CD8-positive, alpha-beta memory T cell (primary cell): ENCODE measurements at places on chromosomes 5 and 9. TPM values are rescaled to one million over a fixed set of nuclear protein-coding genes. Genes with fewer than 3 reads are reported as not detected.

Gene CLIC3
- 4.1 TPM for total RNA-seq

Gene SH3PXD2B
- total RNA-seq, result 0.15 TPM

DNA sequence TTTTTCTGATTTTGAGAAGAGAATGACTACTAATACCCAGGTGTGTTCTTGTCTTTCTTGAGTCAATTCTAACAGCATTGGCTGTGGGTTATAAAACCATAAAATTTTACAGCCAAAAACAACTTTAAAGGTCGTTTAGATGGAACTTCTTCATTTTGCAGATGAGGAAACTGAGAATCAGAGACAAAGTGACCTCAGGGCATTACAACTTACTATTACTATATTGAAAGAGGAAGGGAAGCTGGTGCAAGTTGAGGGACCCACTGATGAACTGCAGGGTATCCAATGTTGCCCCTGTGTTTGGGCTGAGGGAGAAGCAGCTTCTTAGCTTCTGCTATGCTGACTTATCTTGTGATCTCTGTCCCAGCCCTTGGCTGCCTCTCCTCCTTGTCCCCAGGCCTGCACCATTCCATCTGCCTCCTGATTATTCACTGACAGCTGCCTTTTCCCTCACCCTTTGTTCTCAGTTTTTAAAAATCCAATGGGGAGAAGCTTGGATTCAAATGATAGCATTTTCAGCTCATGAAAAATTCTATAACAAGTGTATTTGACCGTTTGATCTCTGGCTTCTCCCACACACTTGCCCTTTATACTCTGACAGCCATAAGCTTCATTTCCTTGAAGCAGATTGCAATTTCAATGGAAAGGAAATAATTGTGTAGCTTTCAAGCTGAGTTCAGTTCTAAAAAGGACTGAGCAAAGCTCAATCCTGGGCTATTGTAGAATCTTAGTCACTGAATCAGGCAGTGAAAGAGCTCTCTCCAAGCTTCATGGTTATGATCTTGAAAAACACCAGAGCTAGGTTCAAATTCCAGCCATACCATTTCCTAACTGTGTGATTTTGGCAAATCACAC is 68.5 kb downstream of the TMC1 start:
- H3K4me3 ChIP-seq, result no peak overlapping the region
- DNase-seq, result no peak
- no peak overlapping the region for H3K27ac ChIP-seq
- no peaks in the 10 kb centered on the region for H3K36me3 ChIP-seq

Gene CDKN2A
- 3.9 TPM for total RNA-seq

DNA sequence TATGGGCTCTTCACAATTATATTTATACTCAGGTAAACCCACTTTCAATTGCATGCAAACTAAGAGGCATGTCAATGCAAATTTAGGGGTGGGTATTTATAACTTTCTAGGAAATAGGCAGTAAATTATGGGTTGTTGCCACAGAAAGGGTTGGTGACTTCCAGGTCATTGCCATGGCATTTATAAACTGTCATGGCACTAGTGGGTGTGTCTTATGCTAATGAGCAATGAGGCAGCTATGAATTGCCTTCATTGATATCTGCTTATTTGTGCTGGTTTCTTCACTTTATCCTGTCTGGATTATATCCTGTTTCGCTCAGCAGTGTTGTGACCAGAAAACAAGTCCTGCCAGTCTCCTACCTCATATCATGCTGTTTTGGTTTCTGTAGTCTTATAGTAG is 597.3 kb upstream of the DAB2 start:
- H3K27me3 ChIP-seq, result no peaks in the 10 kb centered on the region
- no peak overlapping the region for H3K4me3 ChIP-seq
- no peaks in the 10 kb centered on the region for H3K4me1 ChIP-seq

Gene SPINK6
- not detected for total RNA-seq

DNA sequence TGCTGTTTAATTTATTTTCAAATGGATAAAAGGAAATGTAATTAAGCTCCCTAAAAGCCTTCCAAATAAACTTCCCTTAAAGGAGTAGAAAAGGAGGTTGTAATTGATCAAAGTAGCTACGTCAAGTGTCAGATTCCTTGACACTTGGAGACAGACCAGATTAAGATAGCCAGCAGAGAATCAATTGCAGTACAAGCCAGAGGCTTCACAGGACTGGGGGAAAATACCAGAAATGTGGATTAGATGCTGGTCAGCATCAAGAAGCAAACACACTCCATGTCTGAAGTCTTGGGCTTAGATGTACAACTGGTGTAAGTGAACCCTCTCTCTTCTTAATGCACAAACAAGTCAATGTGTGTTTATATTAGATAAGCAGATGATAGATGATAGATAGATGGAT is 184.9 kb upstream of the TAS2R1 start:
- no peak overlapping the region for H3K4me3 ChIP-seq
- H3K27me3 ChIP-seq, result no peaks in the 10 kb centered on the region
- H3K36me3 ChIP-seq, result no peaks in the 10 kb centered on the region
- H3K4me1 ChIP-seq, result no peaks in the 10 kb centered on the region

DNA sequence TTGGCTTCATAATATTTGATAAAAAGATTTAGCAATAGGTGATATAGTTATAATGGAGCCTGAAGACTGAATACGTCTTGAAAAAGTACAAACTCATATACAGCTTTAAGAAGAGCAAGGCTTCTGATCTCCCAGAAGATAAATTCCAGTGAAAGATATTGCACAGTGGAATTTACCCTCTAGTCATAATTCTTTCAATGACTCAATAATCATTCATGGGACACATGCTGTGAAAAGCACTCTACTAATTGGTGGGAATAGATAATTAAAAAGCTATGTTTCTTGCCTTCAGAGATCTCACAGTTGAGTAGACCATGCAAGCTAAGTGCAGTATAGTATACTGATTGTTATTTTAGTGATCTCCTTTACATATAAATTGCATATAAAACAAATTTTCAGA is 538.6 kb upstream of the CYLC2 start:
- H3K4me1 ChIP-seq, result no peaks in the 10 kb centered on the region
- H3K27ac ChIP-seq, result no peak overlapping the region
- no peak for DNase-seq
- no peak overlapping the region for H3K4me3 ChIP-seq
- H3K27me3 ChIP-seq, result no peaks in the 10 kb centered on the region
- H3K36me3 ChIP-seq, result no peaks in the 10 kb centered on the region

Gene BNC2
- total RNA-seq, result 0.18 TPM

- H3K36me3 ChIP-seq, result no peaks in the 10 kb centered on the region
- H3K4me1 ChIP-seq, result peaks cover 27% of the 10 kb centered on the region
- H3K27ac ChIP-seq, result peak overlapping the region; percentile 63
These were observed 16.2 kb downstream of the OR2V2 start for GRCh38 chr5:181163487-181164075.

GRCh38 chr9:89873801-89874200 is 269.0 kb downstream of the GADD45G start:
- no peaks in the 10 kb centered on the region for H3K36me3 ChIP-seq
- no peak for DNase-seq
- no peak overlapping the region for H3K27ac ChIP-seq

- H3K27me3 ChIP-seq, result no peaks in the 10 kb centered on the region
- peaks cover 14% of the 10 kb centered on the region for H3K36me3 ChIP-seq
- no peak overlapping the region for H3K27ac ChIP-seq
- DNase-seq, result no peak
- H3K4me3 ChIP-seq, result no peak overlapping the region
- H3K4me1 ChIP-seq, result no peaks in the 10 kb centered on the region
These were observed 53.8 kb downstream of the RAD23B start for GRCh38 chr9:107336718-107337360.

GRCh38 chr9:2967766-2968165 is 123.9 kb upstream of the PUM3 start:
- no peaks in the 10 kb centered on the region for H3K4me1 ChIP-seq
- H3K27ac ChIP-seq, result no peak overlapping the region
- H3K36me3 ChIP-seq, result no peaks in the 10 kb centered on the region
- no peak for DNase-seq
- H3K27me3 ChIP-seq, result no peaks in the 10 kb centered on the region

DNA sequence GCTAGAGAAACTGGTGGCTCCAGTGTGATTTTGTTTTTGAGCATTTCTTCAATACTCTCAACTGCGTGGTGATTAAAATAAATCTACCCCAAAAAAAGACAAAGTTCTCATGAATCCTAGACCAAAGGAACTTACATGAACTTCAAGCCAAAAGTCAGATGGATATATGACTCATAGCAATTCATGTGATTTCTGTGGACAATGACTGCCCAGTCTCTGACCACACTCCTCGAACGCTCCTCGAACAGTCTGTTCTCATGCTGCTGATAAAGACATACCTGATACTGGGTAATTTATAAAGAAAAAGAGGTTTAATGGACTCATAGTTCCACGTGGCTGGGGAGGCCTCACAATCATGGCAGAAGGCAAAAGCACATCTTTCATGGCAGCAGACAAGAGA is 46.4 kb upstream of the CEP78 start:
- H3K27ac ChIP-seq, result no peak overlapping the region
- H3K4me3 ChIP-seq, result no peak overlapping the region
- no peaks in the 10 kb centered on the region for H3K36me3 ChIP-seq
- H3K4me1 ChIP-seq, result no peaks in the 10 kb centered on the region
- no peak for DNase-seq

GRCh38 chr9:1173211-1173610 is 123.1 kb downstream of the DMRT2 start:
- no peaks in the 10 kb centered on the region for H3K4me1 ChIP-seq
- no peak overlapping the region for H3K4me3 ChIP-seq
- no peaks in the 10 kb centered on the region for H3K36me3 ChIP-seq
- H3K27me3 ChIP-seq, result no peaks in the 10 kb centered on the region
- no peak for DNase-seq

Gene GFPT2
- 1.7 TPM for total RNA-seq

Gene CSF2
- total RNA-seq, result 393 TPM

Gene SLC45A2
- total RNA-seq, result not detected

Gene FCHO2
- 3.9 TPM for total RNA-seq

DNA sequence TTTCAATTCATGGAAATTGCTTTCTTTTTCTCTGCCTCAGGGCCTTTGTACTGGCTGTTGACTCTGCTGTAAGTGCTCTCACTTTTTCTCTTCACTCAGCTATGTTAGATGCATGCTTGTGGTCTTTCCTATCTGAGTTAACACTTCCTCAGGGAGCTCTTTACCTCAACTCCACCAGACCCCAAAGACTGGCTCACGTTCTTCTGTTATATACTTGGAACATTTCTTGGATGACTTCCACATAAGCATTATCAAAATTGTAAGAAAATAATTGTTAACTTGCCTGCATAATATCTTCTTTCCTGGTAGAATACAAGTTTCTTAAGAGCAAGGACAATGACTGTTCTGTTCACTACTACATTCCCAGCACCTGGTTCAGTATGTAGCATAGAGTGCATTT is 455.9 kb downstream of the EBF1 start:
- no peaks in the 10 kb centered on the region for H3K4me1 ChIP-seq
- H3K36me3 ChIP-seq, result no peaks in the 10 kb centered on the region
- no peaks in the 10 kb centered on the region for H3K27me3 ChIP-seq
- no peak overlapping the region for H3K27ac ChIP-seq

Gene FAXDC2
- not detected for total RNA-seq

GRCh38 chr9:32665101-32665500 is 29.6 kb upstream of the TAF1L start:
- no peaks in the 10 kb centered on the region for H3K36me3 ChIP-seq
- no peak for DNase-seq
- H3K4me1 ChIP-seq, result no peaks in the 10 kb centered on the region
- H3K27me3 ChIP-seq, result no peaks in the 10 kb centered on the region

GRCh38 chr9:95770653-95771131 is 104.8 kb upstream of the ERCC6L2 start:
- no peaks in the 10 kb centered on the region for H3K36me3 ChIP-seq
- H3K27me3 ChIP-seq, result peaks cover 16% of the 10 kb centered on the region
- no peaks in the 10 kb centered on the region for H3K4me1 ChIP-seq
- H3K4me3 ChIP-seq, result no peak overlapping the region
- no peak overlapping the region for H3K27ac ChIP-seq
- no peak for DNase-seq

DNA sequence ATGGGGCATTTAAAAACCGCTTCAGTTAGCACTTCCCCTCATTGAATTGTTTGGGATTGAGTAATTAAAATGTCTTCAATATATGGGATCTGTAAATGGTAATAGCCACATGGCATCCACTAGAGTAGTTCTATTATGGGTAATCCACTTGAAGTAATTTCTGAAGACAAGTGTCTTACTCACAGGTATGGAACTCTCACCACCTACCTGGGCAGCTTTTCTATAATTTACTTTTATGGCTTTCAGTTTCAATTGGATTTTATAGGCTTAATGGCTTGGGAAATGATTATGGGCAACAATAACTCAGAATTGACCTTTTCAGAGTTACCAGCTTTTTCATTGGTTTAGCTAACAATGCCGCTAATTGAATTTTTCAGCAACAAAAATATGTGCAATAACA is 597.9 kb downstream of the PTPRD start:
- no peak for DNase-seq
- no peaks in the 10 kb centered on the region for H3K4me1 ChIP-seq
- no peak overlapping the region for H3K4me3 ChIP-seq
- no peak overlapping the region for H3K27ac ChIP-seq
- no peaks in the 10 kb centered on the region for H3K27me3 ChIP-seq
- H3K36me3 ChIP-seq, result no peaks in the 10 kb centered on the region

Gene ECSCR
- 0.83 TPM for total RNA-seq

Gene LCN9
- total RNA-seq, result not detected

- no peaks in the 10 kb centered on the region for H3K36me3 ChIP-seq
- DNase-seq, result no peak
- H3K27me3 ChIP-seq, result no peaks in the 10 kb centered on the region
- H3K4me1 ChIP-seq, result no peaks in the 10 kb centered on the region
- H3K4me3 ChIP-seq, result no peak overlapping the region
These were observed 15.6 kb downstream of the PITX1 start for GRCh38 chr5:135018457-135018856.

DNA sequence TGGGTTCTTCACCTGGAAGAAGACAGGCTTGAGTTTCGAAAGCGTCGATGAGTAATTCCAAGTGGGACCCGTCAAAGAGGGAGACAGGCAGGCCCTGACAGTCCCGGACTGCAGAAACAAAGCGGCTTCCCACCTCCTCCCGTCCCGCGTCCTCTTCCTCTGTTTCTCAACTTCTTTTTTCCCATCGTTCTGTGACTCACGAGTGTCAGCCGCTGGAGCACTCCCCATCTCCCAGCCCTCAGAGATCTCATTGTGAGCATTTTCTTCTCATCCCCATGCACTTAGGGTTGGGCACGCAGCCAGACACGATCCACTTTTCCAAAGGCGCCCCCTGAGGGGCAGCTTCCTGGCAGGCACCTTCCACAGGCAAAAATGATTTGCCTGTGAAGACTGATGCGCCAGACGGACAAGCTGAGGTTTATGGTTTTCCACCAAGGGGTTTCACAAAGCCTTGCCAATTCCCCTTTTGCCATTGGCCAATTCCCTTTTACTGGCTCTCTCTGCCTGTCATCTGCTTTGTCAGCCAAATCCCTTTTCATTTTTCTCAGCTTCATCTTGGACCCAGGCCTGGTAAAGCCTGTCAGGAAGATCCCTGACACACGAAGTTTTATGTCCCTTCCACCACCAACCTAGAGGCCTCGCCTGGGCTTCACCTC is 86.5 kb upstream of the ANKRD55 start:
- peaks cover 10% of the 10 kb centered on the region for H3K4me1 ChIP-seq
- H3K27me3 ChIP-seq, result no peaks in the 10 kb centered on the region
- H3K4me3 ChIP-seq, result no peak overlapping the region
- H3K36me3 ChIP-seq, result no peaks in the 10 kb centered on the region
- no peak for DNase-seq

Gene ENHO
- 0.39 TPM for total RNA-seq
